ENCODE measurements at places on chromosomes 13 and 19.

- DNase-seq = no peak
Observed at GRCh38 chr13:21218351-21219035, 42.0 kb downstream of the MRPL57 start.

DNA sequence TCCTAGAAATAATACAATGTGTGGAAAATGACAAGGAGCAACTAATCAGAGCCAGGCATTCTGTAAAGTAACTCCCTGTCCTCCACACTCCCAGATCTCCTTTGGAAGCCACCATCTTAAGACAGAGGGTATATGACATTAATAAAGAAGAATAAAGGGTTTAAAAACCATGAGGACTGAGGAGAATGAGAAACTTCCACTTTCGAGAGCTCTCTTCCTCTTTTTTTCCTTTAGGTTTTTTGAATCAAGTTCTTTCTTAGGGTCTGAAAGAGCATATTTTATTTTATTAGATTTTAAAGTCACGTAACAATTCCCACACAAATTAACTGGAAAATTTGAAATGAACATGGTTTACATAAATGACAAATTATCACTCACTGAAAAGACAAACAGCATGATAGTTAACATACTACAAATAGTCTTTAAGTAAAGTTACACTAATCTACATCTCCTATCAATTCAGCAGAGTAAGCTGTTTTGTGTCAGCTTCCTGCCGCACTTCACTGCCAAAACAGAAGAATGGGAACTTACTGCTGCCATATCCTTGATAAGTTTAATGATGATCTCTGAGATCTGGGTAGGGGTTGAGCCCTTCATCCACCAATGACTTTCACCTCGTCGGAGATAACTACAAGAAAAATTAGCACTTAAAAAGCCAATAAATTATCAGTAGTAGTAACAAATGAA, 38.6 kb upstream of the FBXL3 start:
- no peak for DNase-seq

- no peak for DNase-seq
Observed at GRCh38 chr13:97221466-97221865, 667 bp upstream of the MBNL2 start.

DNA sequence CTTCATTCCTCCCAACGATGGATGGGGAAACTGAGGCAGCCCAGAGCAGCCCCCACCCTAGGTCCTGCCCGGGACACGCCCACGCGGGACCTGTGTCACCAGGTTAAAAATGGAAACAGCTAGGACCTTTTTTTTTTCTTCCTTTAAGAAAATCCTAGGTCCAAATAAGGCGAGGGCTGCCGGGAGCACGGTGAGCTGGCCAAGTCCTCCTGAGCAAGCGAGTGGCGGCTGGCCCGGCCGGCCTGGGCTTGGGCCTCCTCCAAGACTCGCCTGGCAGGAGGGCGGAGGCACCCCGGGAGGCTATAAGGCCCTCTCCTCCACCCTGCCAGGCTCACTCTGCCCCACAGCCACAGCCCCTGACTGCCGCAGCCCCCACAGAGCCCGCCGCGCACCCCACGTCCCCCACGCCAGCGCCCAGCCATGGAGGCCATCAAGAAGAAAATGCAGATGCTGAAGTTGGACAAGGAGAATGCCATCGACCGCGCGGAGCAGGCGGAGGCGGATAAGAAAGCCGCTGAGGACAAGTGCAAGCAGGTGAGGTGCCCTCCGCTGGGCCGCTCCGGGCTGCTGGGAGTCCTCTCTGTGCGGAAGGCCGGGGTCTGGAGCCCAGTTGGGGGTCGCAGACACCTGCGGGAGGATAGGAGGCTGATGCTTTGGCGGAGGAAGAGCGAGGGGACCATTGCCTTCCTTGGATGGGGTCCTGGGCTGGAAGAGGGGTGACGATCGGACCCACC, 8.9 kb upstream of the TPM4 start:
- no peak for DNase-seq

DNA sequence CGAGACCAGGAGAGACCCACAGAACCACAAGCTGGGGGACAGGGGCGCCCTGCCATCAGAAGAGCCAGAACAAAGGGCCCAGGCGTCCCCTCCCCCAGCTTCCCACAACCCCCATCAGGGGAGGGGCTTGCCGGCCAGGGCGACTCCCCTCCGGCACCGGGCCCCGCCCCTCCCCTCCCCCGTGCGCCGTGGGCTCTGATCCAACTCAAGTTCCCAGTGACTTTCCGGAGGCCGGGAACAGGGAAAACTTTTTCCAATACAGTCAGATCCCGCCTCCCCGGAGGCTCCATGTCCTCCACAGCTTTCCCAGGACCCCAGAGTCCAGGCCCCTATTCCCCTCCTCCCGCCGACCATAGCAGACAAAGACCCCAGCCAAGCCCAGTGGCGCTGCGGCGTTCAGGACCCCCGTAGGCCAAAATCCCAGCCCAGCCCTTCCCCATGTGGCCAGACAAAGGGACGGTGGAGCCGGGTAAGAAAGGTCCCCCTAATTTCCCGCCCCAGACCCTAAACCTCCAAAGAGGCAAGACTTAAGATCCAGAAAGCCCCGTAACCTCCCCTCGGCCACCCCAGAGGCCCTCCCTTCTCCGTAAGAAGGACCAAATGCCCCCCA, 673 bp downstream of the TEAD2 start:
- peak; percentile 37 for DNase-seq

DNA sequence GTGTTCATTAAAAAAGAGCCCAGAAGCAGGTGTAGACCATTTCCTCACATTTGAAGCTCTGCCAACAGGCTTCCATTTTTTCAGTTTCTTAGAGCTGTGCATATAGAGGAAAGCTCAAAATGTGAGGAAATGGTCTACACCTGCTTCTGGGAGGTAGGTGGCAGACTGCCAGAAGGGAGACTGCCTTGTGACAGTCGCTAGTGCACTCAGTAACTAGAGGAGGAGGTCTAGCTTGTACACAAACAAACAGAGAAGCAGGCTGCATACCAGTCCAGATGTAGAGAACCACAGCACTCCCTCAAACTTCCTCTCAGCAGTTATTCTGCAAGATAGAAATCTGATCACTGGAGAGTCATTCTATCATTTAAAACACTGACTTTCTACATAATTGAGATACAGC, 800.2 kb downstream of the EFNB2 start:
- DNase-seq = no peak

- no peak for DNase-seq
Observed at GRCh38 chr19:2814426-2814825, 5.2 kb upstream of the ZNF554 start.

DNA sequence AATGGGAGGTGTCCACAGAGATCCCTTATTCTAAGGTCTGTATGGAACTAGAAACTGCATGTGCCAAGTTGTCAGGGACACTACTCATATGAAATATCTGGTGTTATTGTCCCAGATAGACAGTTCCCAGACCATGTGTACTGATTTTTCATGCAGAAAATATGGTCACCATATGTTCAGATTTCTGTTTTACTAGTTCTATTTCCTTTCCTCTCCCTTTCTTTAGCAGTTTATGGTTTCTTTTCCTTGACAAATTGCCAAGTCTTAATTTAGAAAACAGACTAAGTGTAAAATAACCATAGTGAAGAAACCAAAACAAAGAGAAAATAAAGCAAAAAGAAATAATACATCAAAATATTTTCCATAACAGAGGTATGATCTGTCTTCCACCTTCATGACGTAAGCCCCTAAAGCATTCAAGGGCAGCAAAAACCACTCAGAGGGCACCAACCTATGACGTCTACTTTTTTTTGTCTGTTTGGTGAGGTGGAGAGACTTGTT, 248.5 kb downstream of the KCTD12 start:
- DNase-seq = no peak

- no peak for DNase-seq
Observed at GRCh38 chr19:48975947-48976847, 11.1 kb downstream of the FTL start.

DNA sequence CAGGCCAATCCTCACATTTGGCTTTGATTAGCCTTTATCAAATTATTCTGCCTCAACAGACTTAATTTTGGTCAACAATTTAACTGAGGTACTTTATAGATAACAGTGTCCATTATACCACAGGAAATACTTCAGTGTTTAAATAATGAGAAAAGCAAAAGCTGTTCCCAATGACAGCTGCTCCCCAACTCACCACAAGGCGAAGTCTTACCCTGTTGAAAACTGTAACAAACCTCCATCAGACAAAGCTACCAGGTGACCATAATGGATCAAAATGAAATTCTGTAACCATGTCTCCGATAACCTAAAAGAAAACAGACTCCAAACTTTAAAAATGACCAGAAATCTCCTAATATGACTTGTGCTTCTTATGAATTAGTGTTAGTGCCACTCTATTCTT, 50.3 kb downstream of the ZNF44 start:
- no peak for DNase-seq

DNA sequence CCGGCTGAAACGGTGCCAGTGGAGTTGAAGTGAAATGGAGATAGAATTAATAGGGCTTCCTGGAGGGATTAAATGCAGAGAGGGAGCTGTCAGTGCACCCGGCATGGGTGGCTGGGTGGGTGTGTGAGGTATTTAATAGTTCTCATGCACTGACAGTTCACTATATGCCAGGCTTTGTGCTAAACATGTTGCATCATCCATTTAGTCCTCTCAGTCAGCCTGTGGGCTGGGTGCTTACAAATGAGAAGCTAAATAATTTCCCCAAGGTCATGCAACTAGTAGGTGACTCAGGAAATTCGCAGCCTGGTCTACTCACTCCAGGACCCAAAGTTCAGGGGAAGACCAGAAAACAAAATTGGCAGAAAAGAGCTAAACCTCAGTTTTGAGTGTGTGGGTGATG, 63.5 kb upstream of the SPATA13 start:
- DNase-seq = peak; percentile 73

All from stimulated activated CD4-positive, alpha-beta T cell treated with anti-CD3 and anti-CD28 coated beads, Interleukin-15, amount 100 ng/mL, for 24 hours (primary cell).